ENCODE measurements at places on chromosomes 11 and 22. TPM values are rescaled to one million over a fixed set of nuclear protein-coding genes. Genes with fewer than 3 reads are reported as not detected.

Gene ATXN10
- 190 TPM for total RNA-seq

DNA sequence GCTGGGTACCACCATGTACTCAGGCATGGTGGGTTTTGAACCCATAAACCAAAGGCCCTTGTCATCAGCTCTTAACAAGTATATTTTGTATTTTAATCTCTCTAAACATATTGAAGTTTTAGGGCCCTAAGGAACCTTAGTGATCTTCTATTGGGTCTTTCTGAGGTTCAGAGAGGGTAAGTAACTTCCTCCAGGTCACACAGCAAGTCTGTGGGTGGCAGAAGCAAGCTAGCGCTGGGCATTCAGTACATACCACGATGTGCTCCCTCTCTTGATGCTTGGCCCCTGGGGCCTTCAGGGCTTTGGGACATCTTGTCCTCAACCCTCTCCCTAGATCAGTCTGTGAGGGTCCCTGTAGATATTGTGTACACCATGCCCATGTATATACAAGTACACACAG is 12.7 kb downstream of the RASD2 start:
- no peak for DNase-seq

Gene OR52J3
- total RNA-seq = not detected

Gene CABP4
- total RNA-seq = 11.5 TPM

GRCh38 chr11:121711939-121712338 is 259.2 kb upstream of the SORL1-AS1 start:
- DNase-seq = no peak

GRCh38 chr11:125468025-125468424 is 28.0 kb downstream of the FEZ1 start:
- no peak for DNase-seq

DNA sequence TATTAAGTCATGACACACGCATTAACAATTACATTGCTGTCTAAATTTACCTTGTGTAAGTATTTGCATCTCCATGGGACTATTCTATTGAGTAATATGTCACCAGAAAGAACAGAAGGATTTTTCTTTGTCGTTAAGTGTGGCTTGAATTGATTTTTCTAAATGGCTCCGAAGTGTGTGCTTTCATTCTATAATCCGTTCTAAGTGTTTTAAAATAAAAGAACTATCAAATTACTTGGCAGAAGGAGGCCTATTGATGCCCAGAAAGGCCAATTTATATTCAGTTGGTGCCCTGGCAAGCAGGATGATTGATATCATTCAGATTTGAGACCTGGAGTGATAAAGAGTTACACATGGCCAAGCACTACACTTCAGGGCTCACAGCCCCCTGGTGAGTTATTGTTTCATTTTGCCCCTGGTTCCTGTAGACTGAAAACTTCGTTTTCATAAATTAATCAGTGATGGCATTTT is 538.9 kb upstream of the ANO5 start:
- DNase-seq = no peak

DNA sequence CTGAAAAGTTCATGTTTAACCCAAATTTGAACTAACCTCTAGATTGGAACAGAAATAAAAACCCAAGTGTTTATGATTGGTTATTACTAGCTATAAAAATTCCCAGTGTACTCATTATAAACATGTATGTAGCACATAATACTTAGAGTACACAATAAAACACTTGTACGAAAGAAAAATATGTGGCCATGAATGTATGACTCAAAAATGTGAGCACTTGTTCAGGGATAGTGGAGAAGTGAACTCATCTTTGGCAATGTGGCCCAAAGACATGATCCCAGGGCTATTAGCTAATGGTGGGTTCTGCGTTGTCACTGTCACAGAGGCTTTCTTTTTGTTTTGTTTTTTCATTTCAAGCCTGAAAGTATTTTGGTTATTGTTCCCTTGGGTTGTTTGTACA is 72.0 kb downstream of the PPFIBP2 start:
- no peak for DNase-seq

DNA sequence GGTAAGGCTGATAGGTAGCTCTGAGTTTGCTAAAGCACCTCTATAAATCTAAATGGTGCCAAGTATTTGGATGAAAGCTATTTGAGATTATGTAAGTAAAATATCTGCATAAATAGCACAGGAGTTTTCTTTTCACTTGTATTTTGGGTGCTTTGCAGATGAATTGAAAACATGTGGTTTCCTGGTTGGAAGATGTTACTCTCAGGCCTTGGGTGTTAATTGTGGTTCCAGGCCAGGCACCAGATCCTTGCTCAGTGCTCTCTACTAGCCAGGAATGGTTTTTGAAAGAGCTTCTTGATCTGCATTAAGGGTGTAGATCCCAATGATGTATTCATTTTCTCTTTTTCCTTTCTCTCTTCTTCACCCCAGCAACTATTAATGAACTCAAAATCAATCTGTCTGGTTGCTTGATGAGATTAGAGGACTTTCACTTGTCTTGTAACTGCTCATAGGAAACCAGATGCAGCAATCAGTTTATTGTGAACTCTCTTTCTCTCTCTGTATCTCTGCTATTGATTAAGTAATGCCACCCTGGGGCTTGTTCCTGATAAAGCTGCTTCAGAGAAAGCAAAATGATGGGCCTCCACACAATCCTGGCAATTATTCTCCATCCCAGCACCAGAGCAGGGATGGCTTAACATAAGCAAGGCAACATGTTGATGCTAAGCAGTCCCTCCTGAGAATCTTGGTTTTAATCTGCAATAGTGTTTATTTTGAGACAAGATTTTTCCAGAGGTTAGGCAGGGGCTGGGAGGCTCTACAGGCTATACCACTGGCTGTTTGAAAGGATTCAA is 147.0 kb upstream of the NTM start:
- no peak for DNase-seq

DNA sequence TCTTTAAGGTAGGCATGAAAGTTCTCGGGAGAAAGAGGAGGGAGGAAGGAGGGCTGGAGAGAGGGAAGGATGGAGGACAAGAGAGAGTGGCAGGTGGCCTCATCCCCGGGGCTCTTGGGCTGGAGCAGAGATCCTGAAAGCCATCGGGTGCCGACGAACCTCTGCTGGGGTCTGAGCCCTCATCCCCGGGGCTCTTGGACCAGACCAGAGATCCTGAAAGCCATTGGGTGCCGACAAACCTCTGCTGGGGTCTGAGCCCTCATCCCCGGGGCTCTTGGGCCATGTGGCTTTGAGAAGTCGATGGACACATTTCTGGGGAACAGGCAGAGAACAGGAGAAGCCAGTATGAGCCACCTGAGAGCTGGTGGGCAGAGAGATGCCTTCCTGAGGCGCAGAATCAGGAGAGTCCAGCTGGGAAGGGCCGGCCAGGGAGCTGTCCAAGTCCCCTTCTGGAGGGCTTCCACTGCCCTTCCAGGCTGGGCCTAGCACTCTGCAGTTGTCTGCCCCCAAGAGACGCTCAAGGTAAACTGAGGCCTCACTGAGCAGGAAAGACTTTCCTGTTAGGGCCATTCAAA is 1398.1 kb downstream of the BRD1 start:
- no peak for DNase-seq

GRCh38 chr11:15108592-15109130 is 6.1 kb upstream of the INSC start:
- no peak for DNase-seq

Gene CHST1
- not detected for total RNA-seq

DNA sequence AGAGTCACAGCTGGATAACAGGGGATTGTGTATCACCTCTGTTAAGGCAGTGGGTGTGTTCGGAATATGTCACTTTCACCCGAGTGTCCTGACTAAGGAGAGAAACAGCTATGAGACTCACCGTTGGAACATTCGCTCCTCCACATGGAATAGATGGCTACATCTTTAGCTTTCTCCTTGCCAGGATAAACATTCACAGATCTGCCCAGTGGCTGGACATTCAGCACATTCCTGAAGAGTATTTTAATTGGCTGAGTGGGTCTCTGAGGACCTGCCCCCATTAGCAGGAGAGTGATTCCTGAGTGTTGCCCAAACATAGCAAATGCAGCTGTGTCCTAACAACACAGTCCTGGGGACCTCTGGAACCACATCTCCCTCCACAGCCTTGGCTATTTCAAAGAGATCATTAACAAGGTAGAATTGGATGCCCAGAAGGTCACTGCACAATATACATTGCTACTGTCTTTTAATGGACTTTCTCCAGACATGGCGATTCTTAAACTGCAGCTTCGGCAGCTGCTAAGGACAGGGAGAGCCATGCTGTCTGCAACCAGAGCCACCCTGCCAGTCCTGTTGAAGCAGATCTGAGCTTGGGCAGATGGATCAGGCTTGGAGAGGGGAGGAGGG is 435.0 kb upstream of the CADM1 start:
- no peak for DNase-seq

GRCh38 chr11:86477495-86478155 is 102.9 kb downstream of the CCDC81 start:
- no peak for DNase-seq

Gene PRPF19
- total RNA-seq = 135 TPM

- no peak for DNase-seq
Measured at GRCh38 chr22:50513175-50513574, 5.2 kb downstream of the NCAPH2 start.

Gene PDE2A
- total RNA-seq = 0.68 TPM

- DNase-seq = peak; percentile 42
Measured at GRCh38 chr11:82901922-82902485, 468 bp downstream of the DDIAS start.
